Keratinocyte (primary cell): ENCODE measurements at places on chromosomes 5 and 9.

GRCh38 chr5:101390151-101390908 is 487.2 kb upstream of the ST8SIA4 start:
- no peaks in the 10 kb centered on the region for H3K36me3 ChIP-seq
- no peak overlapping the region for H3K27ac ChIP-seq
- no peak overlapping the region for H3K4me3 ChIP-seq
- H3K27me3 ChIP-seq, result no peaks in the 10 kb centered on the region

GRCh38 chr5:150338546-150338945 is 19.0 kb upstream of the TCOF1 start:
- H3K36me3 ChIP-seq, result no peaks in the 10 kb centered on the region
- H3K27ac ChIP-seq, result no peak overlapping the region
- H3K27me3 ChIP-seq, result no peaks in the 10 kb centered on the region
- DNase-seq, result no peak
- H3K4me3 ChIP-seq, result no peak overlapping the region

- no peaks in the 10 kb centered on the region for H3K27me3 ChIP-seq
- DNase-seq, result no peak
- peaks cover 5% of the 10 kb centered on the region for H3K4me1 ChIP-seq
- H3K36me3 ChIP-seq, result peaks cover 8% of the 10 kb centered on the region
Observed at GRCh38 chr9:134161647-134162046, 2.7 kb downstream of the RNU6ATAC start.

DNA sequence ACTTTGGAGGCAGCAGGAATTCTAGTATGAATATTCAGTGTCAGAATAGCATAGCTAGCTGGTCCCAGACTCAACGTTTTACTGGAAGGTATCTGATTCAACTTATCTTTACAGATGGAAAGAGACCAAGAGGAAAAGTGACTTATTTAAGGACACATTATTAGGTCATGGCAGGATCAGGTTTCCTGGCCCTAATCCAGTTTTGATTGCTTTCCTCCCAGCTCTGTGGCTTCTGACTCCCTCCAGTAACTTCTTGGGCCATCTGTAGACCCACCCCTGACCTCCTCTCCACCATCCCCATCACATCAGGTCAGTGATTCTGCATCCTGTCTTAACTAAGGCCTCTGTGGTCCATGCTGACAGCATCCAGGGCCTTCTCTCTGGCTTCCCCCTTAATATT is 38.4 kb downstream of the SH3TC2 start:
- H3K36me3 ChIP-seq, result peaks cover 19% of the 10 kb centered on the region
- DNase-seq, result no peak
- H3K4me1 ChIP-seq, result no peaks in the 10 kb centered on the region
- H3K4me3 ChIP-seq, result no peak overlapping the region
- no peak overlapping the region for H3K27ac ChIP-seq

DNA sequence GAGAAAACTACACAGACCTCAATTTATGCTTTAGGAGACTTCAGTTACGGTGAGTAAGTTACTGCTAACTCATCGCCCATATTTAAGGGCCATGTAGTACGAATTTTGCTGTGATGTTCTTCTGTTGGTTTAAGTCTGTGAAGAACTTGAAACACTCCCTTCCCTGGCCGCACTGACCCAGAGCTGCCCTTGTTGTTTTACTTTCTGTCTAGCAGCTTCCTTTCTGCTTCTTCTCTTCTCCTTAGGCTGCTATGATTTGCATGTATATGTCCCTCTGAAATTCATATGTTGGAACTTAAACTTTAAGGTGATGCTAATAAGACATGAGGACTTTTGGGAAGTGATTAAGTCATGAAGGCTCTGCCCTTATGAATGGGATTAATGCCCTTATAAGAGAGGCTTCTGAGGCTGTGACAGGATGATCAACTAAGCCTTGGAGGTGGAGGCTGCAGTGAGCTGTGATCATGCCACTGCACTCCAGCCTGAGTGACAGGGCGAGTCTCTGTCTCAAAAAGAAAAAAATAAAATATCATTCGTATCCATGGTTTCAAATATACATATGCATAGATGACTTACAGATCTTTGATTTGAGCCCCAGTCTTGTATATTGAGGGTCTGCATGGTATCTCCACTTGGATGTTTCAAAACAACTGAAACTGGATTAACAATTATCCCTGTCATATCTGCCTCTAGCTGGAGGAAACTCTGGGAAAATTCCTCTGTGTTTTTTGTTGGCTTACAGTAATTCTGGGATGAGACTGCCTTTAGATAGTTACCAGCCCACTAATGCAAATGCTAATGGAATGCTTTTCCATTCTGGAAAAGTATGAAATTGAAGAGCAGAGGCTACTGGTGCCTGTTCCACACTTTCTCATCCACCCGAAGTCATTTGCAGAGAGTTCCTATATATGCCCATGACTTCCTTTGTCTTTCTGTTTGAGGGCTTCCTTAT is 263.4 kb upstream of the ACTBL2 start:
- no peaks in the 10 kb centered on the region for H3K27me3 ChIP-seq
- H3K4me3 ChIP-seq, result no peak overlapping the region
- DNase-seq, result no peak
- H3K27ac ChIP-seq, result no peak overlapping the region
- H3K4me1 ChIP-seq, result peaks cover 7% of the 10 kb centered on the region

DNA sequence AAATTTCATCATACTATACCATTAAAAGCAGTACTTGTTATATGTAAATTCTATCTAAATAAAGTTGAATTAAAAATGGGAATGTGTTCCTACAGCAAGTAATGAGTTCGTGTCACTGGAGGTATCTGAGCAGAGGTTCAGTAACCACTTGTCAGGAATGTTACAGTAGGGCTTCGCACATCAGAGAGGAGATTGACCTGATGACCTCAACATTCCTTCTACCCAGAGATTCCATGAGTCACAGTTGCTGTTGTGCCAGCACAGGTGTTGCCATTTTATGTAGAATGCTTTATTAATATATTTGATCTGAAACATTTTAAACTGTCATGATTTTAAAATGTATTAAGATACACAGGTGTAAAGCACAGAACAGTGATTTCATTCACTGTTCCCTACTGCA is 60.3 kb downstream of the STX17 start:
- no peak overlapping the region for H3K27ac ChIP-seq
- no peak overlapping the region for H3K4me3 ChIP-seq
- DNase-seq, result peak; percentile 35
- peaks cover 5% of the 10 kb centered on the region for H3K36me3 ChIP-seq

GRCh38 chr5:179509239-179509638 is 41.1 kb upstream of the RUFY1 start:
- H3K27me3 ChIP-seq, result no peaks in the 10 kb centered on the region
- DNase-seq, result no peak
- no peaks in the 10 kb centered on the region for H3K4me1 ChIP-seq
- H3K4me3 ChIP-seq, result no peak overlapping the region
- H3K27ac ChIP-seq, result no peak overlapping the region

DNA sequence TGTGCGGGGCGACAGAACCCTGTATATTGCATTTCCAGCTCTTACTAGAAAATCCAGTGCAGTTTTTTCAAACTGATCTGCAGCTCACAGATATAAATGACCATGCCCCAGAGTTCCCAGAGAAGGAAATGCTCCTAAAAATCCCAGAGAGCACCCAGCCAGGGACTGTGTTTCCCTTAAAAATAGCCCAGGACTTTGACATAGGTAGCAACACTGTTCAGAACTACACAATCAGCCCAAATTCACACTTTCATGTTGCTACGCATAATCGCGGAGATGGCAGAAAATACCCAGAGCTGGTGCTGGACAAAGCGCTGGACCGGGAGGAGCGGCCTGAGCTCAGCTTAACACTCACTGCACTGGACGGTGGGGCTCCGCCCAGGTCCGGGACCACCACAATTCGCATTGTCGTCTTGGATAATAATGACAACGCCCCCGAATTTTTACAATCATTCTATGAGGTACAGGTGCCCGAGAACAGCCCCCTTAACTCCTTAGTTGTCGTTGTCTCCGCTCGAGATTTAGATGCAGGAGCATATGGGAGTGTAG is 786 bp downstream of the PCDHB5 start:
- no peaks in the 10 kb centered on the region for H3K36me3 ChIP-seq
- H3K27me3 ChIP-seq, result no peaks in the 10 kb centered on the region
- no peak overlapping the region for H3K4me3 ChIP-seq
- no peak overlapping the region for H3K27ac ChIP-seq
- DNase-seq, result no peak
- no peaks in the 10 kb centered on the region for H3K4me1 ChIP-seq

DNA sequence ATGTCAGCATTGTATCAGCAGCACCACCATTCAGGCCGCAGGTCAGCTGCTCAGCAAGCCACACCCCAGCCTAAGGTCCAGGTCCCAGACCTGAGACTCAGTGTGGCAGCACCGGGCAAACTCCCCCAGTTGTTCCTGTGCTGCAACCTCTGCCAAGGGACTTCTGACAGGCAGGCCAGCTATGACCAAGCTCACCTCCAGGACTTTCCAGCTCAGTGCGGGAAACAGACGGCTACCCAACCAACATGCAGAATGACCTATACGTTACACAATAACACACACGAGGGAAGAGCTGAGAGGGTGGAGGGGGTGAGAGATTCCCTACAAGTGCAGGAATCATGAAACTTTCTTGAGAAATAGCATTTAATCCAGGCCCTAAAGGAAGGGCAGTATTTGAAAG is 143.7 kb downstream of the FSTL4 start:
- H3K36me3 ChIP-seq, result no peaks in the 10 kb centered on the region
- no peak overlapping the region for H3K4me3 ChIP-seq
- H3K27ac ChIP-seq, result no peak overlapping the region
- no peak for DNase-seq
- H3K27me3 ChIP-seq, result peaks cover 8% of the 10 kb centered on the region
